ENCODE measurements at places on chromosomes 13 and 19.
A peak's percentile ranks its signal among the peaks of the same experiment; 100 is the strongest.

GRCh38 chr19:4506449-4507149 is 11.7 kb downstream of the PLIN4 start:
- peak; percentile 18 for DNase-seq

GRCh38 chr13:34076943-34077703 is 259.2 kb downstream of the RFC3 start:
- DNase-seq, result peak; percentile 5

GRCh38 chr19:48799358-48800300 is 11.2 kb downstream of the BCAT2 start:
- DNase-seq, result no peak

- no peak for DNase-seq
These were observed 24.6 kb upstream of the ZNF846 start for GRCh38 chr19:9793071-9793591.

DNA sequence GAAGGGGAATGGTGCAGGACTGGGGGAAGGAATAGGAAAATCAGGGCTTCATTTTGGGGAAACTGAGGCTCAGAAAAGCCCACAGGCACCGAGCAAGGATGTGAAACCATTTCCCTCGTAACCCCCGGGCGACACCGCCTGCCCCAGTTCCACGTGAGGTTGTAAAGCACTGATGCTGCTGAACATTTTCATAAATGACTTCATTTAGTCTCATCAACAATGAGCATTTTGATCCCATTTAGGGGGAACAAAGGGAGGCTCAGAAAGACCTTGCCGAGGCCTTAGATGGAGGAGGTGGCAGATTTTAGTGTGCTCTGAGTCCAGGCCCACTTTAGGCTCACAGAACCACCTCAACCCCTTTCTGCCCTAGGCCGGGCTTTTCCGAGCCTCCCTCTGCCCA is 20.5 kb upstream of the FBXO27 start:
- DNase-seq, result no peak

DNA sequence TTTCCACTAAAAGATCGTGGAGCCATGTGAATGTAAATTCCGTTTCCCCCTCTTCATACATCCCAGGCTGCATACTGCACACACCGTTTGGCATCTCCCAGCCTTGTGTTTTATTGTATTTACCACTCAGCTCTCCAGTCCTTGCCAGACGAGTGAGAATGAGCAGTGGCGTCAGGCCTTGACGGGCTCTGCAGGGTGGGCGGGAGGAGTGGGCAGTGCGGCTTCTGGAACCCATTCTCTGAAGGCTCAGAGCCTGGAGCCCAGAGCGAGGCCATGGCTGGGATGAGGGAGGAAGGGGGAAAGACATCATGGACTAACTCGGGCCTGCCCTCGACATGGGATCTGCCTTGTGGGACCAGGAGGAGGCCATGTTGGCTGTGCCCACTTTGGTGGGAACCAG is 25.1 kb downstream of the BICRA start:
- DNase-seq, result no peak

DNA sequence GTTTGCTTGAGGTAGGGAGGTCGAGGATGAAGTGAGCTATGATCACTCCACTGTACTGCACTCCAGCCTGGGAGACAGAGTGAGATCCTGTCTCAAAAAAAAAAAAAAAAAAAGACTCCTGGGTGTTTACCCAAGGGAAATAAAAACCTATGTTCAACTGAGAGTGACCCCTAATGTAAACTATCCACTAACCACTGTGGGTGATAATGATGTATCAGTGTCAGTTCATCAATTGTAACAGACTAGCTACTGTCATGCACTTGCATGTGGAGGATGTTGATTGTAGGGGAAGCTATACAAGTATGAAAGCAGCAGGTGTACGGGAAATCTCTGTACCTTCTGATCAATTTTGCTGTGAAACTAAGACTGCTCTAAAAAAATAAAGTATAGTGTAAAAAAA is 2.6 kb upstream of the CIB3 start:
- no peak for DNase-seq

DNA sequence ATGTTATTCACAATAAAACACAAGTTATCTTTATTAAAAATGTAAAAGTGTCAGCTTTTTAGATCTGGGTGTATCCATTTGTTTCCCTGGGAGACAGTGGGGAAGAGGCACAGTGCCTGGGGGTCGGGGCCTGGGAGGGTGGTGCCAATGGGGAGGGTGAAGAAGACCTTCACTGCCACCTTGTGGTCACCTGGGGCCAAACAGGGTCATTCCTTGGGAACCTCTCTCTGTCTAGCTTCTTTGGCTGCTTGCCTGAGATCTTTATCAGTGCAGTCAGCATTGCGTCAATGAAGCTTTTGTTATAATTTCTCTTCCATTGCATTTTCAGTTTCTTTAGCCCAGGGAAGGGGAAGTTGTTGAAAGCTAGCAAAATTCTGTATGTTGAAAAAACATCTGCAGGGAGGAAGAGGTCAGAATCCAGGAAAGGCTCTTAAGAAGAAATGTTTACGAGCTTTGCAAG is 39.1 kb downstream of the PCDH8 start:
- no peak for DNase-seq

GRCh38 chr13:106393776-106394175 is 141.7 kb downstream of the EFNB2 start:
- DNase-seq, result no peak

DNA sequence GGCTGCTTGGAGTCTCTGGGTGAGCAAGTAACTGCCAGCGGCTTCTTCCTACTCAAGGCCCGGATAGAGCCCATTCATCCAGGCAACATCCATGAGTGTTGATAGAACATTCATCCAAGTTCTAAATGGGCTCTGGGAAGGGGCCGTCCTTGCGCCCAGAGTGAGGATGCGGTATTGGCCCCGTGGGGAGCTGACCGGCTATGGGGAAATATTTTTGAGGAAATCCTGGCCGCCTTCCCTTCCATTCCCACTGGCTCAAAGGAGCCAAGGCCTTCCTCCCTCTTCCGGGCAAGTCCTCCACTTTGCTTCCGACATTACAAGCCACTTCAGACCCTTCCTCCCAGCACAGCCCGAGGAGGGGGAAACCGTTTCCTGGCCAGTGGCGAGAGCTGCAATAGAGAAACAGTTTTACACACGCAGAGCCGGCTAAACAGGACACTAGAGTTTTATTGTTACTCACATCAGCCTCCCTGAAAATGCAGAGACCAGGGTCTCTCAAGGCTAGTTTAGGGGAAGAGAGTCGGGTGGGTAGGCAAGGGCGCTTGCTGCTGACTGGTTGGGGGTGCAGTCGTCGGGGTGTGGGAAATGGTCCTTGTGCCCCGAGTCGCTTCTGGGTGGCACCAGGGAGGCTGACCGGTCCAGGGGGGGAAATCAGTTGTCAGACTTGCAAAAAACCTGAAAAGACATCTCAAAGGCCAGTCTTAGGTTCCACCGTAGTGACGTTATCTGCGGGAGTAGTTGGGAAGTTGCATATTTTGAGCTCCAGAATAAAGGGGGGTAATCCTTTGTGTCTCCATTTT is 37.5 kb downstream of the C13orf46 start:
- no peak for DNase-seq

- DNase-seq, result no peak
These were observed 35.3 kb upstream of the MYO16 start for GRCh38 chr13:108594153-108594552.

DNA sequence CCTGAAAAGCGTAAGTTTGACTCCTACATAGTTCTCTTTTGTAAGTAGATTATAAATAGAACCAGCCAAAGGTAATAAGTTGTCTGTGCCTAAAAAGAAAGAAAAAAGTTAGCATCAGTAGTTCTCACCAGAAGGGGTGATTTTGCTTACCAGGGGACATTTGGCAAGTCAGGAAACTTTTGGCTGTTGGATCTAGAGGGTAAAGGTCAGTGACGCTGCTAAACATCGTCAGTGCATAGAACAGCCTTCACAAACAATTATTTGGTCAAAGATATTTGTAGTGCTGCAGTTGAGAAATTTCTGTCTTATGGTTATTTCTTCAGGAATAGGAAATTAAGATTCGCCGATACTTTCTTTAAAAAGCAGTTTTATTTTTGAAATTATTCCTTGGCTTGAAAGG is 2.0 kb downstream of the USPL1 start:
- DNase-seq, result no peak

- DNase-seq, result peak; percentile 38
These were observed 34.2 kb downstream of the THSD1 start for GRCh38 chr13:52371736-52372247.

GRCh38 chr19:1774989-1775772 is 21.9 kb downstream of the ONECUT3 start:
- DNase-seq, result no peak

GRCh38 chr13:45055902-45056648 is 64.2 kb upstream of the GTF2F2 start:
- DNase-seq, result peak; percentile 88

- no peak for DNase-seq
These were observed 661.6 kb upstream of the KLHL1 start for GRCh38 chr13:70769817-70770216.

Data from astrocyte of the cerebellum (primary cell).